ENCODE measurements at places on chromosomes 3 and 15.

DNA sequence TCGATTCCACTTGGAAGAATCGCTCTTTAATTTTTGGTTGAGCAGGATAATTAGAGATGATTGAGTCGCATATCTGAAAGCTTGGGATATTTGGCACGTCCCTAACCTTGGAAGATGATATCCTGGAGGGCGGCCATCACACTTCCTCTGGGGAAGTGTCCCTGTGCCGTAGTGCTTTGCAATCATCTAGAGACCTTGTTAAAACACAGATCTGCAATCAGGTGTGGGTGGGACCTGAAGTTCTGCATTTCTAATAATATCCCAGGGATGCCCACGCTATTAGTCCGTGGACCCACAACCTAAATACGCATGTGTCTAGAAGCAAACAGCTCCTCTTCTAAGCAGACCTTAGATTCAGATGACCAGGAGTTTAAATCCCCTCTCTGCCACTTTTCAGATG is 20.5 kb downstream of the MYO1E start:
- no peak for DNase-seq

DNA sequence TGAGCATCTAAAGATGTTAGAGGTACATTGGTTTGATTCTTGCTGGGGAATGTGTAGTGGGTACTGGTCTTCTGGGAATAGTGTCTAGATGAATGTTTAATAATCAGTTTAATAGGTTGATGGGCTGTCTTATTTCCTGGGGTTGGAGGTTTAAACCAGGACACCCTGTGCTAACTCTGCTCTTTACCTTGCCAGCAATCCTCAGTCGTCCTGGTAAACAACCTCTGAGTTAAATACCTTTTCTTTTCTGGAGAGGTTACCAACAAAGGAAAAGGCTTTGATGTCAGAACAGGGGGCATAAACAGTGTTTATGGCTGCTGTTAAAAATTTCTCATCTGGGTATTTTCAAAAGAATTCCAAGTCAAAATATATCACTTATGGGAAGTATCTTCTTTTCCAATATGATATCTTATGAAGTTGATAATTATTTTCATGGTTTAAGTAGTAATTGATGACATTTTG is 23.5 kb downstream of the MITF start:
- DNase-seq, result no peak

DNA sequence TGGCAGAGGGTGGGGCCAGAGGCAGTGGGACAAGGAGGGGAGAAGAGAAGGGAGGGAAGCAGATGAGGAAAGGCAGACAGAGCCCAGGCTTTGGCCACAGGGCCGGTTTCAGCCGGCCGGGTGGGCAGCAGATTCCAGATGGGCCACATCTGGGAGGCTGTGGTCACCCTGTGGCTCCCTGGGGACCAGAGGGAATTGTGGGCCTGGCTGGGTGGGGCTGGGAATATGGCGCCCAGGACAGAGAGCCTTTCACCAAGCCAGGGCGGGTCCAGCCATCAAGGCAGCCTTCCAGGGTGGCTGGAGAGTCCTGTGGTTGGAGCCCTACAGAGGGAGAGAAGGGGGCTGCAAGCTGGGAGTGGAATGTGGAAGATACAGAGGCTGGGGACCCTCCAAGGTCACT is 18.9 kb downstream of the PTH1R start:
- DNase-seq, result no peak

DNA sequence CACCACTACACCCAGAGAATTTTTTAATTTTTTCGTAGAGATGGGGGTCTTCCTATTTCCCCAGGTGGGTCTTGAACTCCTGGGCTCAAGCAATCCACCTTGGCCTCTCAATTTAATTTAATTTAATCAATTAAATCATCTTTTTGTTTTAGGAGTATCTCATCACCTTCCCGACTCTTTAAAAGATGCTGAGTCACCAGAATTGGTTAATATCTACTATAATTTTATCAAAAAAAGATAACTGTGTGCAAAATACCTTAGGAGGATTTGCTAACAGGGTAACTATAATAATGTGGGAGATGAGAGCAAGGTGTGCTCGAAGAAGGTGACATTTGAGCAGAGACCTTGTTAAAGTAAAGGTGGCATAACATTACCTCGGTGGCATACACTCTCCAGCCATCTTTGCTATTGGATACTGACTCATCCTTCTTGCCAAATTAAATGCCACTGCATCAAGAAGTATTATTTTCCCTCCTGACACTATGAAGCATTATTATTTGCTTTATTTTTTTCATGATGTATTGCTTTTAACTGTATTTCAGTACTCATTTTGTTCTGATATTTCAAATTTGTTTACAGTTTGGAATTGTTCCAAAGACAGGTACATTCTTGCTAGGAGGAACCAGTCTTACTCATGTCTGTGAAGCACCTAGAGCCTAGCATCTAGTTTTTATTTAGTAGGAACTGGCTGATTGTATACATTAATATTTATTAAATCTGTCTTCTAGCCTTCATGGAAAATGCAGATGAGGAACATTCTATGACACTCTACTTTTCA is 200.7 kb downstream of the MBNL1 start:
- DNase-seq, result no peak

- no peak for DNase-seq
These were observed 12.9 kb downstream of the SSUH2 start for GRCh38 chr3:8631661-8632060.

GRCh38 chr3:19749448-19750017 is 184.5 kb downstream of the EFHB start:
- no peak for DNase-seq

- DNase-seq, result no peak
These were observed 58.4 kb downstream of the TMEM44 start for GRCh38 chr3:194574639-194575483.

DNA sequence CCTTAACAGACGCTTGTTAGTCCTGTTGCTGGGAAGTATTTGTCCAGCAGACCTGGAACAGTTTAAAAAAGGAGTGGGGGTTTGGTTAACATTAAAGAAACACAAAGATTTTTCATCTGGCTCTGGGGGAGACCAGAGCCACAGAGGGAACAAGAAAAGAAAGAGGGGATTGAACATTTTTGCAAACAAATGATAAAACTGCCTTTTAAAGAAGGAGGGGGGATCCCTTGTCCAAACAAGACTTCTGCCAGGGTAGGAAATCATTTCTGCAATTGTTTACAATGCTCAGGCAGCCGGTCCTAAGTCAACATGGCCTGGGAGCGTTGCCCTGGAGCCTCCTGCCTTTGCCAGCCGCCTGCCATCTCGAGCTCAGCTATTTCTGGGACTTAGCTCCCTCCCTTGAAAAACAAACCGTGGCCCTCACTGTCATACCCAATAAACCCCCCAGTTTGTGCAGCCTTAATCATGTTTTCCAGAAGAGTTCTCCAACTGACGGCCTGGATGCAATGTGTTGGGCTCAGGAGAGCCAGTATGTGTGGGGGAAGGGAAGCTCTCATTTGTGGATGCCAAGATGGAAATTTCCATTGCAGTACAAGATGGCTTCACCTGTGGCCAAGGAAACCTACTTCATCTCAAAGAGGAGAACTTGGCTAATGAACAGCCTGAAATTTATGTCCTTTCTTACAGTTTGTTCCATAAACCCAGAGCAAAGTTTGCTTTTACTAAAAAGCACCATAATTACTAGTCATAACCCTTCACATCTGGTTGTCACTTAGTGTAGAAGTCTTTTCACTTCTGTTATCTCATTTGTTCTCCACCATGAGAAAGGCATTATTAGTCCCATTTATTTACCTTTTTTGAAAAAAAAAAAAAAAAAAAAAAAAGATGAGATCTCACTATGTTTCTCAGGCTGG is 75.9 kb upstream of the RNU6-1 start:
- no peak for DNase-seq

GRCh38 chr3:124847051-124847450 is 40.1 kb downstream of the ITGB5 start:
- no peak for DNase-seq

GRCh38 chr3:125212509-125213363 is at the start of gene SLC12A8:
TSS of gene SLC12A8 (minus strand) at chr3:125212748. CDS start at chr3:125211349, 1,399 bp downstream.
- no peak for DNase-seq

DNA sequence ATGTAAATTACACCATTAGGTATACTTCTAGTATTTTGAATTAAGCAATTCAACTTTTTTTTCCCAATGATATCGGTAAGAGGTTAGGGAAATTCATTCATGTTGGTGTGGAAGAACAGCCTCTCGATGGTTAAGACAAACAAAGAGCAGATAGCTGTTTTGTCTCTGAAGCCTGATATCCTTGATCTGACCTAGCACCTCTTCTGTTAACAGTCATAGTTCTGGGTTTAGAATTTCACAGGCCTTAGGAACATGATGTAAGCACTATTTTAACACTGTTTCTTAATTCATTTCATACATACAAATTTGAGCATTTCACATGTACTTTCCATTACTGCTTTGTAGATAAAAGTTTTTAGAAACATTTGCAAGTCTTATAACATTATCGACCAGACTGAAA is 367.5 kb upstream of the ZNF385D start:
- no peak for DNase-seq

- DNase-seq, result no peak
These were observed 11.1 kb upstream of the ARID3B start for GRCh38 chr15:74529921-74530320.

DNA sequence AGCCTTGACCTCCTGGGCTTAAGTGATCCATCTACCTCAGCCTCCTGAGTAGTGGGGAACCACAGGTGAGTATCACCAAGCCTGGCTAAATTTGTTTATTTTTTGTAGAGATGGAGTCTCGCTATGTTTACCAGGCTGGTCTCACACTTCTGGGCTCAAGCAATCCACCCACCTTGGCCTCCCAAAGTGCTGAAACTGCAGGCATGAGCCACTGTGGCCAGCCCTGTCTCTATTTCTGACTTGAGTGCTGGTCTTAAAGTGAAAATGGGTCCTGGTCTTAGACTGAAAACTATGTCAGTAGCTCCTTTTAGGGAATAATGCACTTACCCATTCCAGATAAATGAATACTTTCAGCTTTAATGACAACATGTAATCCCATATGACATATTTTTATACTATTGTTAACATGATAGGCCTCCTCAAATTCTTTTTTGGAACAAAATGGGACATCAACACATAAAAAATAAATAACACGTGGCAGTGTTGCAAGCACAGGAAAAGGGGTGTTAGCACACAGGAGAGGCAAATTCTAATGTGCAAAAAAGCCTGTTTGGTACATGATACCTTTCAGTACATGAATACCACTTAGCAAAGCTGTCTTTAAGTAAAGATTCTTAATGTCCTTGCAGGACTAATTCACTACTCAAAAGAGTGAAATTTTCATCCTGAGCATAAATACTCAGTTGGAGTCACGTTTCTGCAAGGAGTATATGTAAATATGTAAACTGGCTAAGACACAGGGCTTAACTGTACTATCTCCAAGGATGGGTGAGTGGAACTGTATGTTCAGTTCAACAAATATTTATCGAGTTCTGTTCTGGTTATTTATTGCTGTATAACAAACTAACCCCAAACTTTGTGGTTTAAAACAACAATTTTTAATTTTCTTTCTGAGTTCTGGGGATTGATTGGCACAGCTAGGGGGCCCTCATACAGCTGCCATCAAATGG is 194.7 kb downstream of the NR1D2 start:
- DNase-seq, result no peak

DNA sequence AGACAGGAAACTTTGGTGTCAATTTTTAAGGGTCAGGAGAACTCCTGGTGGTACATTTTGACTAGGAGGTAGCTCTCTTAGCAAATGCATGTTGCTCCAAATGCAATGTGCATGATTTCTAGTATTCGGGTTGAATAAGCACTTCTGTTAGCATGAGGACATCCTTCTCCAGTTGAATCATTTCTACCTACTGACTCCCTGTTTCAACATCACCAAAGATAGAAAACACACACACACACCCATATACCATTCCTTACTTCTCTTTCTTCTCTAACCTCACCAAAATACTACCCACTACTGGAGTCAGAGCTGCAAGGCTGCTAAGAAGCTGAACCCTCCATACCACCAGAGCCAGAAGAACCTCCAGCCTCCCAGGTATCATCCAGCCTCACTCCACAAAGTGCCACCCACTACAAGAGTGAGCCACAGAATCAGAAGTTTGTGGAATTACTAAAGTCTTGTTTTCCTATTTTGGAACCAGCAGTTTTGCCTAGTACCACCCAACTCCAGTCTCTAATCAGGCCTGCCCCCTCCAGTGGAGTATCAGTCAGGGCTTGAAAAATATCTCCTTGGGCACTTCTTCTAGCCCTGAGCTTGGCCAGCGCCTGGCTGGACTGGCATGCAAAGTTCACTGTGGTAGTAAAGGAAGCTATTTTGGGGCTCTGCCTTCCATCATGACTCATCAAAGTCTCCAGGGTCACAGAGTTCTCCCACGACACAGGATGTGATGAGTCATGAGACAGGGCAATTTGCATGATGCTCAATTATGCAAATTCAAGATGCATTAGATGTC is 110.3 kb downstream of the CYP19A1 start:
- no peak for DNase-seq

GRCh38 chr3:144259267-144259666 is 287.6 kb downstream of the DIPK2A start:
- no peak for DNase-seq

GRCh38 chr3:172716476-172716875 is 5.6 kb upstream of the NCEH1 start:
- DNase-seq, result no peak

GRCh38 chr3:133578548-133579191 is 5.2 kb downstream of the CDV3 start:
- DNase-seq, result no peak

DNA sequence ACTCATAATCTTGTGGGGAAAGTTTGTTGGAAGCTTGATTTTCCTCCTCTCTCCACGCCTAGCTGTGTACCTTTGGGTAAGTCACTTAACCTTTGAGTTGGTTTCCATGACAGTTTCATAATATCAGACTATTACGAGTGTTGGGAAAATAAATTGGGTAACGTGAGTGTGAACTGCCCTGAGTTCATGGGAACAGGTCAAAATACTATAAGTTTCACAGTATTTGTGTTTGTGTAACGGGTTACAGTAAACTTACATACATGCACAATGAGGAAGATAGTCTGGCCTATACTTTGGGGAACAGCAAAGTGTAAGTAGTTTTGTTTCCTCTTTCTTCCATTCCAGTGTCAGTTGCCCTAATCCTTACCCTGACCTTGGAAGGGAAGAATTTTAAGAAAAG is 509.9 kb downstream of the MECOM start:
- DNase-seq, result no peak

DNA sequence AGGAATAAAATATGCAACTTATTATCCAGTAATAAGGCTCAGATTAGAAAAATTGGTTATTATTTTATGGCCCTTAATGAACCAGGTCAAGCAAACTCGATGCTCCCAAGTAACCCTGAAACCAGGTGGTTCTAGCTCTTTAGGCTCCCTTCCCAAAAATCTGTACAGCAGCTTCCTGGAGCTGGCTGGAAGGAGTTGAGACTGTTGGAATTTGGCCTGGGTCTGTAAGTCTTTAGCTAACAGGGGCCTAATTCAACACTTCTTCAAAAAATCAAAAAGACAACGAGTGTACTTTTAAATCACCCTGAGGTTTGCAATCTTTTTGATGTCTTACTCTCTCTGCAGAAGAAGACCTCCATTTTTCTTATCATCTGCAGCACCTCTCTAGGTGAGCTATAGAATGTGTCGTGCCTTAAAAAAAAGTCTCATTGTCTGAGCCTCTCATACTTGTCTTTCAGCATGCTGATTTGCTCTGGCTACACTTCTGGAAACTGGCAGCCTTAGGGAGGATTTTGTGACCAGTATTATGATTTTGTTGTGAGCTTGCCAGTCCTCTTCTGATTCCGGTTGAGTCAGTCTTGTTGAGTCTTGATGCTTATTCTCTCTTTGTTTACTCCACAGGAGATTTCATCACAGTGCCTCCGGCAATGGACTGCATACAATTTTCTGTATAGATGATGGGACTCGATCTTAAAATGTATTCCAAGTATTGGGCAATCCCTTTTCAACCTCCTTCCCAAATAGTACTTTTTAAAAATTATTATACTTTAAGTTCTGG is 235.0 kb upstream of the KBTBD8 start:
- no peak for DNase-seq

GRCh38 chr3:98018301-98018700 is 16.8 kb downstream of the GABRR3 start:
- no peak for DNase-seq
